ENCODE measurements at places on chromosomes 3 and 15.

GRCh38 chr3:50503504-50504342 is at the start of gene CACNA2D2:
TSS of gene CACNA2D2 (minus strand) at chr3:50503634. CDS start at chr3:50503423, 211 bp downstream.
- DNase-seq = peak; percentile 50

GRCh38 chr15:68411343-68411675 is 20.7 kb downstream of the ITGA11 start:
- DNase-seq = no peak

GRCh38 chr3:27147215-27147614 is 222.0 kb downstream of the NEK10 start:
- no peak for DNase-seq

GRCh38 chr3:53346922-53347260 is 452 bp downstream of the DCP1A start:
- peak; percentile 1 for DNase-seq

DNA sequence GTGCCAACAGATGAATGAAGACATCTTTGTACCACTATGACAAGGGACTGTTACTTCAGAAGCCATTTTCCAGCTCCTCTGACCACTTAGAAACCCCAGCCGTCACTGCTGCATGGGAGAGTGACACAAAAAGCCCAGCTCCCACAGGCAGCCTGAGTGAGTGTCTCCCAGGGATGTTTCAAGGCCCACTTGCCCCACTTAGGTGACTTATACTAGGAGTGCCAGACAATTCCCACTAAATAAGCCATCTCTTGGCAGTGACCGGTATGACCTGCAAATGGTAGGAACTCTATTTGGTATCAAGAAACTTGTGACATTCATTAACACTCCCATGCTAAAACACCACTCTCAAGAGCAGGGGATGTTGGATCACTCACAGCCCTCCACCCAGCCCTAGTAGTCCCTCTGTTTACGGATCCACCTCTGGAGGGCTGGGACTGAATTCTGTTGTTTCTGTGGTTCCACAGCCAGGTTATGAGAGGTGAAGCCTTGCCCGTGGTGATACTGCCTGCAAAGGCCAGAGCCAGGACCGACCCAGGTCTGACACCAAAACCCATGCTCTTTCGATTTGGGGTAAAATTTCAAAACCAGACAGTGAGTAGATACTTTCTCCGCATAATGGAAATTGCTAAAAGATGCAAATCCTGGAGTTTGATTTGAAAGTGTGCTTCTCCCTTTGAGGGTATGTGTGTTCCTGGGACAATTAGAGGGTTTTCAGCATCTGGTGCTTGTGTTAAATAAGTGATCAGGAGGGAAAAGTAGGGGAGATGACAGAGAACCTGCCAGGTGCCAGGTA is 14.5 kb downstream of the RBP1 start:
- DNase-seq = no peak

DNA sequence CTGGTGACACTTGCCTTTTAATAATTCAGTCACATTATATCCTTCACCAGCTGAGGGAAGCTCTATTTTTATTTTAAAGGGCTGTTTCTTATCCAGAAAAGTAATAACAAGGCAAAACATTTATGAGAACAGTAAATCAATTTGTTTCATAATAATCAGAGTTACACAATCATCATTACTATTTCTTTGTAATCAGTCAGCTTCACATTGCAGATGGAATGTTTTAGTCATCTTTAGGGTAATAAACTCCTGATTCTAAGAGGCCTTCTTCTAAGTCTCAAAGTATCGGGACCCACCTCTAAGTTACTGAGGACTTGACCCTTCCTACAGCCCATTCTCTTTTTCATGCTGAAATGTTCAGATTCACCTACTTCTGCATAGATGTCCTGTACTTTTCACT is 298.3 kb upstream of the TGFBR2 start:
- DNase-seq = no peak

DNA sequence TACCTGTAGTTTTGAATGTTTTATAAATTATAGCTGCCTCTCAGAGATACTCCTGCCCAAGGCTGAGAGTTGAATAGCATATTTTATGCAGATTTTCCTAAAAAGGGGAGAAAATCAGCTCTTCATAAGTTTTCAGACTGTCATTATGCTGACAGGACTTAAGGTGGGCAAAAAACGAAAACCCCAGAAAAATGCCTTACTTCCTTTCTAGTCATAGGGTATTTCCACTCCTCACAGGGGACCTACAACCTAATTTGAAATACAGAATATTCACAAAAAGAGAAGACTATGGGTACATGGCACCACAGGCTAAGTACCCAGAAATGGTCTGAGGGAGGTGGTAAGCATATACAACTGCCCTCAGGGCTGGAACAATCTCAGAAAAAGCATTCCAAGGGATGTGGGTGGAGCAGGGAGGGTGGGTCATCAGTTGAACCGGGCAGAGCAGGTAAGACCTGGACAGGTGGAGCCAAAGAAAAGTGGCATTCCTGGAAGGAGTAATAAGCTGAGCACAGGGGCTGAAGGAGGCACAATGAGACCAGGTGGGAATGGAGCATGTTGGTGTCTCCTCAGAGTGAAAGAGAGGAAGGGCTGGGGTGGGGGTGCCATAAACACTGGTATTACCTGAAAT is 10.6 kb upstream of the OXSR1 start:
- no peak for DNase-seq

DNA sequence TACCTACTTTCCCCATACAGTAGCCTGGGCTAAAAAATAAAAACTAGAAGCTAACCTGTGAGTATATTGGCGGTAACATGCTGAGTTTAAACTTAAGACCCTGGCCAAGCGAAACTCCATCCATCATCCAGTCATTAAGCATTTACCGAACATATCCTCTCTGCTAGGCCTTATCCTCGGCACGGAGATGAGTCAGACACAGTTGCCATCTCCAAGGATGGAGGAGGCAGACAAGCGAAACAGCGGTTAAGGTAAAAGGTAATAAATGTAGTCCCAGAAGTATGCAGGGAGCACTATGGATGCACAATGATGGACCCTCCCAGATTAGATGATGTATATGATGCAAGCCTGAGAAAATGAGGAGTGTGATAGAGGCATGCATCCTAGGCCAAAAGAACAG is 143.6 kb downstream of the RYR3 start:
- DNase-seq = no peak

GRCh38 chr3:73255609-73256029 is 194.2 kb downstream of the EBLN2 start:
- DNase-seq = no peak

GRCh38 chr15:50797926-50798325 is 32.4 kb upstream of the SPPL2A start:
- no peak for DNase-seq

- DNase-seq = no peak
Measured at GRCh38 chr3:181712226-181712552, 464 bp downstream of the SOX2 start.

Measured in stimulated activated CD8-positive, alpha-beta memory T cell treated with anti-CD3 and anti-CD28 coated beads, Interleukin-2, amount 100 ng/mL, for 1 hour (primary cell).